RPMI7951 (cell line): ENCODE measurements at places on chromosomes 3 and 15. TPM values are rescaled to one million over a fixed set of nuclear protein-coding genes. Genes with fewer than 3 reads are reported as not detected.

DNA sequence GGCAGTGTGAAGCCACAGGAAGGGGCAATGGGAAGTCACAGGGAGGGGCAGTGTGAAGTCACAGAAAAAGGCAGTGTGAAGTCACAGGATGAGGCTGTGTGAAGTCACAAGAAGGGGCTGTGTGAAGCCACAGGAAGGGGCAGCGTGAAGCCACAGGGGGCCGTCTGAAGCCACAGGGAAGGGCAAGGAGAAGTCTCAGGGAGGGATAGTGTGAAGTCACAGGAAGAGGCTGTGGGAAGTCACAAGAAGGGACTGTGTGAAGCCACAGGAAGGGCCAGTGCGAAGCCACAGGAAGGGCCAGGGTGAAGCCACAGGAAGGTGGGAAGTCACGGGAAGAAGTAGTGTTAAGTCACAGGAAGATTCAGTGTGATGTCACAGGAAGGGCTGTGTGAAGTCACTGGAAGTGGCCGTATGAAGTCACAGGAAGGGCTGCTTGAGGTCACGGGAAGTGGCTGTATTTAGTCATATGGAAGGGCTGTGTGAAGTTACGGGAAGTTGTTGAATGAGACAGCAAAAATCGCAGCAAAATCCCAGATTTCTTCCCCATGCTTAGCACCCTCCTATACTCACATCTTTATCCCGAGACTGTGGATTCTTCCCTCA is 38.6 kb downstream of the GASK1A start:
- DNase-seq, result no peak

GRCh38 chr3:12265508-12265907 is 23.4 kb upstream of the PPARG start:
- DNase-seq, result no peak

DNA sequence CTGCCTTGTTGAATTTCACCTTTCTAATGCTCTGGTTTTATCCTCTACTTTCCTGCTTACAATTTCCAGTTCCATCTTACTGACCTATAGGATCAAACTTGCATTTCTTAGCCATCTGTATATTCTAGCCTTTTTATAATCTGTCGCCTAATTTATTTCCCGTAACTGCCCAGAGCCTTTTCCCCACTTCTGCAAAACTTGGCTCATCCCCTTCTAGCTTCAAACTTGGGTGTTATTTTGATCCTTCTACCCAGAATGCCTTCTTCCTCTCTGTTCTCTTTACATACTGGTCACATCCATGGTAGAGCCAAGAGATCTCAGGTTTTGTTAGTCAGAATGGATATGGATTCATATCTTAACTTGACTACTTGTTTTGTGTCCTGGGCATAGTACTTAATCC is 2.6 kb downstream of the SACM1L start:
- no peak for DNase-seq

DNA sequence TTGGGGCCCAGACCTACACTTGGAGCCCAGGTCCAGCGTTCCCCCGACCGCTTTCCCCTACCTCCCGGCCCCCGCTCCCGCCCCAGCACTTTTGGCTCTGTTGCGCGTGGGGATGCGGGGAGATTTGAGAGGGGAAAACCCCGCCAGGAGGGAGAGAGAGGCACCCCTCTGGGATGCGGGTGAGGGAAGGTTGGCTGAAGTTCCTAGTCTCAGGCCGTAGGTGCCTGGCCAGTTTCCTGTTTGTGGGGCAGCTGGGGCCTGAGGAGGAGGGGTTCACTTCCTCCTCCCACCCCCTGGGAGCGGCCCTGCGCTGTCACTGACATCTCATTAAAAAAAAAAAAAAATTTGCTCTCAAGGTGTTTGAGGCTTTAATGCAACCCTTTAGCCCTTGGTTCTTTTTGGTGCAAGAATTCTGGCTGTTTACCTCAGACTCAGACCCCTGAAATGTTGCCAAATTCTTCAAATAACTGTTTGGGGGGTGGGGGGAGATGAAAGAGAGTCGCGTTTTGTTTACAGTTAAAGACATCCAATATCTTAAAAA is 2.6 kb downstream of the FAM43A start:
- DNase-seq, result no peak

ASB14 gene
- total RNA-seq, result not detected in 2 replicates

DRD3 gene
- total RNA-seq, result not detected in 2 replicates

GRCh38 chr3:39065197-39065596 is 13.4 kb downstream of the WDR48 start:
- DNase-seq, result peak; percentile 19

FOXL2 gene
- under 0.01 and 0.36 TPM in 2 replicates for total RNA-seq

DNA sequence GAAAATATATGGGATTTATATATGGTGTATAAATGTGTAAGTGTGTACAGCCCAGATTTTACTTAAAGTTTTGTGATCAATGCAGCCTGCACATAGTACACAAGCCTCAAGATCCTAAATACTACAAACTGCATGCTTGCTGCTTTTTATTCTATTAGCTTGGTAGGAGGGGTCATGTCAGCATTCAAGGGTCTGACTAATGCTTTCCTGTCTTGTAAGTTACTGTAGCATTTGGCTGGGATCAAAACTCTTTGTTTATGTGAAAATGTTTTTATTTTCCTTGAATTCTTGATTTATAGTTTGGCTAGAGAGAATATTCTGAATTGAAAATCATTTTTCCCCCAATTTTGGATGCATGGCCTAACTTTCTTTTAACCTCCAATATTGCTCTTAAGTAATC is 370.9 kb downstream of the NSUN3 start:
- no peak for DNase-seq

DNA sequence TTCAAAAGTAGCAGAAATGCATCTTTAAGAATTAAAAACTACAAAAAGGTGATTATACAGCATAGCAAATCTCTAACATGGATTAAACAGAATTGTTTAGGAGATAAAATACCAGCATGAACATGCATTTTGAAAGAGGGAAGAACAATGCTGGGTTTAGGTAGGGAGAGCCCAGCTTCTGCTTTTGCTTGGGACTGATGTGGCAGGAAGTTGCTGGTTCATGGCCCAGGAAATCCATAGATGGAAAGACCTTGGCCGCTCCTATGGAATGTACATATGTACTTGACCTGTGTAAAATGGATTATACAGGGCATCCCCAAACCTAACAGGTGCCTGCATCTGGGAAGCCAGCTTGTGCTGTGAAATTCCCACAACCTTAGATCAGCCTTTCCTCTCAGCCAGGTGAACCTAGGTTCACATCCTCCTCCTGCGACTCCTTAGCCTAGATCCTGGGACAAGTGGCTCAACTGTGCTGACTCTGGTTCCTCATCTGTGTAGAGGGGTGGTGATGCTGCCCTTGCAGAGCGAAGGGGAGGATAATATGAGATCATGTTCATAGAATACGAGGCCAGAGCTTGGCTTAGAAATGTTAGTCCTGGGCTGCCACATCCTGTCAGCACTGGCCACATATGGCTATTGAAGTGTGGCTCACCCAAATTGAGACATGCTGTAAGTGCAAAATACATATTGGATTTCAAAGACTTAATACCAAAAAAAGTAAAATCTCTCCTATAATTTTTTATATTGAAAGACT is 47.0 kb upstream of the PLXNA1 start:
- peak; percentile 53 for DNase-seq

DNA sequence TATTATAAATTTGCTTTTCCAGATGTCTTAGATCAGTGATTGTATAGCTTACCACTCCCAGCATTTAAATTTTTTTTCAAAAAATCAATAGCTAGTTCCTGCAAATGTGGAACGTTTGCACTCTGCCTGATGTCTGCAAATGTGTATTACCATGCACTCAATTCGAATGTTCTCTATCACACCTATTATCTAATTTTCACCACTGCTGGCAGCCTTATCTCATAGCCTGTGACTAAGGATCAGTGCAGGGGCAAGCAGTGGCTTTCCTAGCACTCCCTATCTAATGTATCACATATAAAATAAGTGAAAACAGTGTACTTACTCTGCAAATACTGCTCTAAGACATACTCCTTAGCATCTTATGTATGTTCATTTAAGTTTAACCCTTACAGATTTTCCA is 196.3 kb upstream of the PLSCR5 start:
- no peak for DNase-seq

DNA sequence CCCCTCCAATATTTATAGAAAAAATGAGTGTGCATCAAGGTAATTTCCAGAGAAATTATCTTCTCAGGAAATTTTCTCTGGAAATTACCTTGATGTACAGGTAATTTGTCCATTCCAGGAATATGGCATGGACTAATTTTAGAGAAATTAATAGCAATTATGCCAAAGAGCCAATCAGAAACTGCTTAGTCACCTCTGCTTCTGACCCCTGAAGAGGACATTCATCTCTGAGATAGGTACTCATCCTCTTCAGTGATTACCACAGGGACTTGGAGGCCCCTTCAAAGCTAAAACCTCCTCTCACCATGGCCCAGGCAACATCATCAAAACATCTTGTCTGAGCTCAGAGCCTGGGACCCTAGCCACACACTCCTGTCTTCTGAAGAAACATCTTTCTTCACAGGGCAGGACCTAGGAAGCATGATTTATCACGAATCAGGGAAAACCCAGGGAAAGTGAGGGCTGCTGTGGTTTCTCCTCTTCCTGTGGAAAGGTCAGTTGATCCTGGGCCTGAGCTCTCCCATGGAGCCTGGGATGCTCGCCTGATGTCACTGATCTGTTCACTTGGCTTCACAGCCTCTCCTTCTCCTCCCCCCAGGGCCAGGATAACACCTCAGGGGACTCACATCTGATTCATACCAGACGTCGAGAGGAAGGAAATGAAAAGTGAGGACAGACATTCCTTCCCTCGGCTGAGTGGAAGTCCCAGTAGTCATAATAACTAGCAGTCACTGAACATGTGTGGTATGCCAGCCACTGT is 210.5 kb downstream of the DTWD1 start:
- DNase-seq, result peak; percentile 99

DNA sequence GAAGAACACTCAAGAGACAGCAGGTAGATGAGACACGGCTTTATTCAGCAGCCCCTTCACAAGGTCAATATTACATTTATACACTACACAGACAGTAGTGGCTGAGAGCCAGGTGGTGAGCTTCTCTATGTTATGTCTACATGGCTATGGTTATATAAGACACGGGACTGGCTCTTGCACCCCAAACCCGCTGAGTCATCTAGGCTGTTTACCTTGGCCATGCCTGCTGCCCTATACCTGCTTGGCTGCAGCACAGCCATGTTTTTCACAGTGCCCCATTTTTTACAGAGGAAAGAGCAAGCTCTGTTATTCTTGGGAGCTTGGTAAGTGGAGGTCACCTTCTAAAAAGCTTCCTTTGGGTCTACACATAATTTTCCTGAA is 231.6 kb downstream of the IGSF11 start:
- no peak for DNase-seq

DNA sequence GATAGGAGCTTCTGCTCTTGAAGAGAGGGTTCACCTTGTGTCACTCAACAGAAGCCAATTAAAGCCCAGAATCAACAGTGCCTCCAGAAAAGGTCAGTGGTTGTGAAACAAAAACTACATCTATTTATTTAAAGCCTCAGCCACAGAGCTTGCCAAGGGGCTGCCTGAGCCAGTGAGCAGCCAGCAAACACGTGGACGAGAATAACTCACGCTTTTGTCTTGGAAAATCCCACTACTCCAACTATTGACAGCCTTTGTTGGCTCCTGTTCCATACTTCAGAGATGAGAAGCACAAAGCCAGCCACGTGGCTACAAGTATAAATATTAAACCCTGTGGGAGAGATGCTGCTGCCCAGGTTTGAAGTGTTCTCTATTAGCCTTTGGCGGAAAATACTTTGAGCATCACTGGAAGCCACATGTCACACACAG is 10.3 kb downstream of the GPR156 start:
- peak; percentile 16 for DNase-seq

- DNase-seq, result no peak
These were observed 54.0 kb downstream of the MBNL1 start for GRCh38 chr3:152322756-152323155.

GRCh38 chr3:131658115-131658514 is 155.3 kb upstream of the MRPL3 start:
- peak; percentile 7 for DNase-seq

ZMYND10 gene
- total RNA-seq, result 2.9 and 5.2 TPM in 2 replicates

GRCh38 chr15:67914537-67915460 is 75.0 kb upstream of the RNU6-1 start:
- no peak for DNase-seq

DNA sequence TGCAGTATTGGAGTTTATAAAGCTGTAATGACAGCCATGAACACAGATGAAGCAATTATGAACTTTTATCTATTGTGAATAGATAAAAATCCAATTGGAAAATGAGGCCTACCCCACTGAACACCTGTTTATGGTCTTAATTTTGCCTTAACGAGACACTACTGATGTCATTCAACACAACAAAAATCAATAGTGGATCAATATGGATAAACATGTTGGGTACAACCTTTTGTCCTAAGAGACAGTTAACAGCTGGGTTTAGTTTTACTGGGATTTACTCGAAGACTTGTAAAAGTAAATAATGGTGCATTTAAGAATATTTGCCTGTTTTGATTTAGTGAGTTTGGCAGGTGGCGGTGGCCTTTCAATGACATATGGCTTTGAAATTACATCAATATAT is 217.8 kb downstream of the NR1D2 start:
- DNase-seq, result no peak

- DNase-seq, result no peak
These were observed 46.2 kb downstream of the RGMA start for GRCh38 chr15:93042691-93043378.
